Brain pericyte (primary cell): ENCODE measurements at places on chromosomes 12 and 14.

- DNase-seq = no peak
Measured at GRCh38 chr12:83335748-83336147, 649.0 kb downstream of the TMTC2 start.

- DNase-seq = no peak
Measured at GRCh38 chr14:95025218-95025617, 132.1 kb downstream of the DICER1 start.

DNA sequence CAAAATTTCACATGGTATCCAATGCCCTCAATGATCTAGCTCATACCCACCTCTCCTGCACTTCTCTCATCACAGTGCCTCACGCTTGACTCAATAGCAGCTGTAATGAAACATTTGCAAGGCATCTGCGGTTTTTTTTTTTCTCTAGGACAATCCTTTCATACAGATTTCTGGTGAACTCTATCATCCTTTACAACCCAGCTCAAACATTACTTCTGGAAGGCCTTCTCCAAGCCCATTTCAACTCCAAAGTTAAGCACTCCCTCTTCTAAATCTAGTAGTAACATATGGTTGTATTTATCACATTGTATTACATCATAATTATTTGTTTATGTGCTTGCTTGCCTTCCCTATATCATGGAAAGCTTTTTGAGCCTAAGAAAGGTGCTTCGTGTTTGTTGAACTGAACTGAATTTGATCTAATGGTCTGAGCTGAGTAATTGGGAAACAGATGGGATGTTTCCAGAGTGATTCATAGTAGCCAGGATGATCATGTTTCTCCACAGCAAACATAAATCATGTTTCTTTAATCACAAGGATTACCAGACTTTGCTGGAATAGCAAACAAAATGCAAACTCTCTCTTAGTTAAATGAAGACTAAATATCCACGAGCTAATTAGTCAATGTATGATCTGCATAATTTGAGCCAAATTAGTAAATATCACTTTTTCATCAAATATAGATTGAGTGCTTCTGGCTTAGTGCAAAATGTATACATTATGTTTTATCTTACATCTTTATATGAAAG, 14.3 kb downstream of the CFL2 start:
- DNase-seq = peak; percentile 62

GRCh38 chr12:128867466-128867865, 14.2 kb downstream of the GLT1D1 start:
- DNase-seq = no peak

GRCh38 chr12:54991161-54991990, 6.8 kb upstream of the TESPA1 start:
- DNase-seq = no peak

- no peak for DNase-seq
Measured at GRCh38 chr14:90444077-90444696, 47.4 kb downstream of the CALM1 start.

- DNase-seq = no peak
Measured at GRCh38 chr14:50099335-50099734, 17.0 kb downstream of the VCPKMT start.

DNA sequence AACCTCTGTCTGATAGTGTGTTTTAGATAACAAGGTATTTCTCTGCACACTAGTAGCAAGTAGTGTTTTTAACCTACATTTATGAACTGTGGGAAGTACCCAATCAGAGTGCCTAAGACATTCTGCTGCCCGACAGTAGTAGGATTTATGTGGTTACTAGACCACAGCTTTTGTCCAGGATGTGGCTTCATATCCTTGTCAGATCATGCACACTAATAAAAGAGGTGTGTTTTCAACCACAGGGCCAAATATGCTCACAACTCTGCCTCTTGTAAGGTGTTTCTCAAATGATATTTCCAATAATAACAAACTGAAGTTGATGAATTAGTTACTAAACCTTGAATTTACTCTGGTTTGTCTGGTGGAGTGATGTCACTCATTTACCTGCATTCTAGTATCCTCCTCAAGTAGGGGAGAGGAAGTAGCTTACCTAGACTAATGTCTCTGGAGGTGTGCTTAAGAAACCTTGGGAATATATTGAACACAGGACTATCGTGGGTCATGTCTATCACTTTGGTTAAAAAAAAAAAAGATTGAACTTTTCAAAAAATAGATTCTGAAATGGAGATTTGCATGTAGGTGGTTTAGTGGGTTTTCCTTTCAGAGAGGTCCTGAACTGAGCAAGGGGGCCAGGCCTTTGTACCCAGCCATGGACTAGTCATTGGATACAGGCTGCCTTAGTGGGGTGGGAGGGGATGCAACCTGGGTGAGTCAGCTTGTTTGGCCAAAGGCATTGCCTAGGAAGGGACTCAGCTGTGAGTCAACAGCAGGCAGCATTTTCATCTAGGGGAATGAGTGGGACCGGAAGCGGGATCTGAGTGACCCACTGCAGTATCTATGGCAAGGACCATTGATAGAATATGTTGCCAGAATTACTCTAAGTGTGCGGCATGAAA, 14.1 kb downstream of the FBXW8 start:
- no peak for DNase-seq

GRCh38 chr12:68831272-68831671, 23.3 kb downstream of the MDM2 start:
- no peak for DNase-seq

- DNase-seq = no peak
Measured at GRCh38 chr14:99207456-99207855, 64.5 kb downstream of the BCL11B start.

DNA sequence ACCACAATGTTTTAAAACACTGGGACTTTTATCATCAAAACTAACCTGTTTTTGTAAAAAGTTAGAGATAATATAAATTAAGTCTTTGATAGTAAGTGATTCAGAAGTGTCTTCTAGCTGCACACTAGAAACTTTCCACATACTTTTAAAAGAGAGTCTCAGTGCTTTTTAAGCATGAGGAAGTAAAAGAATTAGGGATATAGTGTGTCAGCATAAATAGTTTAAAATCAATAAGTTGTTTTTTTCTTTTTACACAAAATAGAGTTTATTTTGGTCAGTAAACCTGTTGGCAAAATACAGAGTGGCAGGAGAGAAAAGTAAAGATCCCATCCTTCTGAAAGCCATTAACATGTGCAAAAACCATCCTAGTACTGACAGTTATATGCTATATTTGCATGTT, 1.7 kb downstream of the DNM1L start:
- DNase-seq = no peak

DNA sequence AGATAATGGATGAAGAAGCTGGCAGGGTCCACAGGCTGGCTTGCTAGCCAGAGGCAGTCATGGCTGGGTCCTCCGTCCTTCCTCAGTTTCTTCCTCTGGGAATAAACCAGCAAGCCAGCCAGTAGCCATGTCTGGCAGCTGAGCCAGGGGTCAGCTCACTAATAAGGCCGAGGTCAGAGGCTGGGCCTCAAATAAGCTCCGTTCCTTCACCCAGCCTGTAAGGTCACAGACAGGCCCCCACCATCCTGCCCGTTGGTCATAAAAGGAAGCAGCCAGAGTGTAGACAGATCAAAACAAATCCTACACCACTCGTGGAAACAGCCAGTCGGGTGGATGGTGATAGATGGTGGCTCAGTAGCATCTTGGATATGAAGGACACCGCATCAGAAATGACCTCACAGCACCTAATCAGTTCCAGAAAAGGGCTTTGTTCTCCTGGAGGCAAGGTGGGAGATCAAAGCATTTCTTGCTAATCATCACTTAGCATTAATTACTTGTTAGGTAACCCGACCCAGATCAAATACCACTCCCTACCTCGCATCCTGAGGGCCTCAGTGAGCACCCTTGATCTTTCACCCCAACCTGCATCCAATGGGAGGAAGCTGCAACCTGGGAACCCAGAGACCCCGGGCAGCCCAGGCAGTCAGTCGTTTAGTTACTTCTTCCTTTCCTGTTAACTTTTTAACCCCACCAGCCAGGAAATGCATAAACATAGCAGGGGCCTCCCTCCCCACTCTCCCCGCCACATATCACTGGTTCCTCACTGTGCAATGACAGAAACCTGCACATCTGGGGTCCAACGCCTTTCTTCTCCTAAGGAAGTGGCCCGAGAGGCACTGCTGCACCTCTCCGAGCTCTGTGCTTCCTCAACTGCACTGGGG, 90.2 kb downstream of the KDM2B start:
- DNase-seq = no peak

GRCh38 chr12:129195081-129195480, 341.8 kb downstream of the GLT1D1 start:
- no peak for DNase-seq

- no peak for DNase-seq
Measured at GRCh38 chr12:28771968-28772367, 377.1 kb upstream of the FAR2 start.

DNA sequence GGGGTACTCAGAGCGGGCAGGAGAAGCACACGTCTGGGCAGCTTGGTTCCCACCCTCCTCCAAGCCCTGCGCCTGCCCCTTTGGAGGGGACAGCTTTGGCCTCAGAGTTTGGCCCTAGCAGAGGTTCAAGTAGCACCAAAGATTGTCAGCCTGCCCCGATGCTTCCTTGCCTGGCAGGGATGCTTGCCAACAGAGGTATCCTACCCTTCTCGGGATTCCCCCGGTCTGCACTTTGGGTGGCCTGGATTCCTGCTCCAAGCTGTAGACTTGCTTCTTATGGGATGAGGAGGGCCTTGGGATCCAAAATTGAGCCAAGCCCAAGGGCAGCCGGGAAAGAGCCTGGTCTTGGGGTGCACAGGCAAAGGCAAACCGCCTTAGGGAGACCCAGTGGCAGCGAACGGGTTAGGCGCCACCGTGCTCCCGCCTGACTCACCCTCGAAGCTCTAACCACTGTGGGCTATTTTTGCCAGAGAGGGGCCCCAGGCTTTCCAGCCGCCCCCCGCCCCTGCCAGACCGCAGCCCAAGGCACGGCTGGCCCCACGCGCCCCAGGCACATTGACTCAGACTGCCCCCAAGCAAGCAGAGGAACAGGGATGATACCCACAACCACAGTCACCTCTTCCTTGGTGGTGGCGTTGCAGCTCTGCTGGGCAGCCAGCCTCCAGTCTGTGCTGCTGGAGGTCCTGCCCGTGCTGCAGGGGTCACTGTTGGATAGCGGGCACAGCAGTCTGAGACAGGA, 847 bp upstream of the WNT10B start:
- no peak for DNase-seq

DNA sequence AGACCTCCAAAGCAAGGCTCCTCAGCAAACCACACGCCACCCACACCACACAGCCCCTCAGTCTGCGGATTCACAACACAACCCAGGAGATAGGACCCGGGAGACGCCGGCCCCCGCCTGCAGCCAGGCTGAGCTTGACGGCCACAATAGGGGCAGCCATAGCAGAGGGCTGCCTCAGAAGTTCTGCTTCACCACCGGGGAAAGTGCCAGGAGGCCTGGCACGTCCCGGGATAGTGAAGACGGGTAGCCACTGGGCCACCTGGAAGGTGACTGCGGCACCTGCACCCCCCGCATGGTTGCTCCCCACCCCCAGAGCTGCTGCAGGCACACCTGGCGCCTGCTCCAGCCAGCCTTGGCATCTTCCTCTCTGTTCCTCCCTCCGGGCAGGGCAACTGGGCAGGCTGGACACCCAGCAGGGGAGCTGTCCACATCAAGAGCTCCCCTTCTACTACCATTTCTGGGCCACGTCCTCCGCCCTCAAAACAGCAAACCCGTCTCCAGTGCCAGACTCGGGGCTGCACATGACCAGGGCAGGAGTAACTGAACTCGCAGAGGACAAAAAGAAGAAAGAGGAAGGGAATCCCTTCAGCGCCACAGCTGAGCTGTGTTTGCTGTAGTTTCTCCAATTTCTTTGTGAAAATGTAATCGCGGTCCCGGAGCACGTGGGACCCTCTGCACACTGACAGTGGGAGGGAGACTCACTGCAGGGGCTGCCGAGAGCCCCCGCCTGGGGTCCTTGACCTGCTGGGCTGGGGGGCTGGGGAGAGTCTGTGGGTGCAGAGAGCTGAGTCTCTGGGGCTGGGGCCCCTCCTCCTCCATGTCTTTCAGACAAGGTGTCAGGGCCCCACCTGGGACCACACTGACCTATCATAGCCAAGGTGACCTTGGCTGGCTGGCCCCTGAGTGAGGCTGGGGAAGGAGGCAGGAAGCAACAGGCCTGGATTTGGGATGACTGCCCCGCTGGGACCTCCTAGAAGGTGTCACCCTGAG, 74.2 kb upstream of the C14orf180 start:
- no peak for DNase-seq

DNA sequence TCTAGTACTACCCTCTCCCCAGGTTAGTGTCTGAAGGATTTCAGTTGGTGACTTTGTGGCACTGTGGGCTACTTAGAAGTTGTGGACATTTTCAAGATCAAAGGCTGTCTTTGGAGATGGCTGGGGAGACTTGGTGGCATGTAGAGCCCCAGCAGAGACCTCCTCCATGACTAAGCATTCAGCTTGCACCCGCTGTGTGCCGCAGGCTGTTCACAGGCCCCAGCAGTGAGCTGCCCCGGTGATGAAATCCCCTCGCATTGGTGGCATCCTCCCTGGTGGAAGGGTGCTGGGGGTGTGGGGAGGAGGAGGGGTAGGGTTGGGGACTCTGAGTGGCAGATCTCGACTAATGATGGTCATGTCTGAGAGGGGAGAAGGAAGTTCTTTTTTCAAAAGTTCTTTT, 173.9 kb downstream of the TSPAN9 start:
- DNase-seq = no peak

DNA sequence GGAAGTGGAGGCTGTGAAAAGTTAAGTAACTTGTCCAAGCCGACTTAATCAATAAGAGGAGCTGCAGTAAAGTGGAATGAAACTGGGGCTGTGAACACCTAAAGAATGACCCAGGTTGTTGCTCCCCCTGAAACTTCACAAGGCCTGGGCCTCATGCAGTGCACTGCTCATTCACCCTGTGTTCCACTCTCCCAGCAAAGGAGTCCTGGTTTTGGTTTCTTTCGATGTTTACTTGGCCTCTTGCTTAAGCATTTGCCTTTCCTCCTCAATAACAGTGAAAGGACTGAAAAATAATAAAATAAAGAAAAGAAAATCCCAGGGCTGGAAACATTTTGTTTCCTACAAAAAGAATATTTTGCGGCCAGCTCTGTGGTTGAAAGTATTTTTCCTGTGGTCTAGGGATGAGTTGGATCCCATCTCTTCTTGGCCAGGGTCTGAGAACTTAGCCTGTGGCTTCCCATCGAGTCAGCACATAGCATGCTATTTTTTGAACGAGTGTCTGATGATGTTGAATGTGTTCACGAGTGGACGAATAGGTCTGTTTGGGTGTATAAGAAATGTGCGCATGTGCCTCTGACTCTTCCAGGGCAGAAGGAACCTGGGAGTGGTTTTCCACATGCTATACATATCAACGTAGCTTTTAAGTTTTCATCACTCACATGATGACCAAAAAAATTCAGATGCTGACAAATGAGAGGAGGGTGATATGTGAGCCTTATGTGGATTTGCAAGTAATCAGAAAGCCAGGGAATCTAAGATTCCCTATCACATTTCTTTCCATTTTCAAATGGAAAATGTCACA, 349.8 kb downstream of the ZFP36L1 start:
- DNase-seq = no peak

- no peak for DNase-seq
Measured at GRCh38 chr12:90627180-90627896, 327.6 kb downstream of the CCER1 start.

GRCh38 chr12:104578453-104578852, 121.7 kb downstream of the CHST11 start:
- no peak for DNase-seq

GRCh38 chr14:37763266-37763665, 167.8 kb downstream of the TTC6 start:
- no peak for DNase-seq
